Fibroblast of the aortic adventitia (primary cell): ENCODE measurements at places on chromosomes 12 and 14. TPM values are rescaled to one million over a fixed set of nuclear protein-coding genes. Genes with fewer than 3 reads are reported as not detected.

The TEX22 gene
- total RNA-seq, result 0.27 and 1.5 TPM in 2 replicates

The DPPA3 gene
- not detected in 2 replicates for total RNA-seq

The P2RX2 gene
- total RNA-seq, result not detected in 2 replicates

The NPFF gene
- not detected in 2 replicates for total RNA-seq

The SLCO1B1 gene
- total RNA-seq, result not detected in 2 replicates

The C12orf56 gene
- total RNA-seq, result 4.0 TPM in 1 of 2 replicates, not detected in the other

The ABCB9 gene
- 4.4 and 10.3 TPM in 2 replicates for total RNA-seq

The IL22 gene
- not detected in 2 replicates for total RNA-seq

The TBX3 gene
- total RNA-seq, result 5.7 and 12.8 TPM in 2 replicates

The ANO2 gene
- not detected in 2 replicates for total RNA-seq
